NCI-H82 (cell line): ENCODE measurements at places on chromosomes 12 and 14.

- DNase-seq, result no peak
Measured at GRCh38 chr12:93336291-93336741, 41.4 kb upstream of the NUDT4 start.

- DNase-seq, result no peak
Measured at GRCh38 chr14:73661872-73662271, 17.1 kb downstream of the DNAL1 start.

- DNase-seq, result no peak
Measured at GRCh38 chr12:89424389-89424788, 72.1 kb upstream of the DUSP6 start.

- peak; percentile 67 for DNase-seq
Measured at GRCh38 chr12:12717586-12718380, 615 bp downstream of the CDKN1B start.

DNA sequence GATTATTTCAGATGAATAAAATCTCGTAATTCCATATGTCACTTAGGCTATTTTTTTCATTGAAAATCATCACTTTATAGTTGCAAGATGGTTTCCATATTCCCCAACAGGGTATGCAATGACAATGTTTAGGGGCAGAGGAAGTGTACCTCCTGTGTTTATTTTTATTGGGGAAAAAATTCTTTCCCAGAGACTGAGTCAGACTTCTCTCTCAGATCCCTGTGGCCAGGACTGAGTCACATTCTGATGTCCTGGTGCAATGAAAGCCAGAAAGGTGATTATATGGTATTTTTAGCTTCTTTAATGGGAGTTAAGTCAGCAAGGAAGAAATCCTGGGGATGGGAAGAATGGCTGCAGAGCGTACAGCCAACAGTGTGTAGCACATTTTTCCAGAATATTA is 196.9 kb upstream of the ALG10 start:
- DNase-seq, result no peak

DNA sequence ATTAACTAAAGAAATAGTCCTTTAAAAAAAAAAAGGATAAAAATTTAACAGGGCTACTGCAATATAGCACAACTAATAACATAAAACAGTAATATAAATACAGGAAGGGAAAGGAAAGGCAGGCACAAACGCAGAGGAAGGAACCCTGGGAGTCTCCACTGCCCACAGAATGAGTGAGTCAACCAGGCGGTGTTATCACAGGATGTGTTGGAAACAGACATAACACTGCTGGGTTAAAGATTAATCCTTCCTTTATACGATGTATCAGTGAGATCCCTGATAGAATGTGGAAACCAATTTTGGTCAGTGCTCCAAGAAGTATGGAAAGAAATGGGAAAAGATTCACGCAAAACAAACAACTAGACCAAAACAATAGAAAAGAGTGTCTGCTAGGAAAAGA is 47.9 kb downstream of the FGD6 start:
- no peak for DNase-seq

DNA sequence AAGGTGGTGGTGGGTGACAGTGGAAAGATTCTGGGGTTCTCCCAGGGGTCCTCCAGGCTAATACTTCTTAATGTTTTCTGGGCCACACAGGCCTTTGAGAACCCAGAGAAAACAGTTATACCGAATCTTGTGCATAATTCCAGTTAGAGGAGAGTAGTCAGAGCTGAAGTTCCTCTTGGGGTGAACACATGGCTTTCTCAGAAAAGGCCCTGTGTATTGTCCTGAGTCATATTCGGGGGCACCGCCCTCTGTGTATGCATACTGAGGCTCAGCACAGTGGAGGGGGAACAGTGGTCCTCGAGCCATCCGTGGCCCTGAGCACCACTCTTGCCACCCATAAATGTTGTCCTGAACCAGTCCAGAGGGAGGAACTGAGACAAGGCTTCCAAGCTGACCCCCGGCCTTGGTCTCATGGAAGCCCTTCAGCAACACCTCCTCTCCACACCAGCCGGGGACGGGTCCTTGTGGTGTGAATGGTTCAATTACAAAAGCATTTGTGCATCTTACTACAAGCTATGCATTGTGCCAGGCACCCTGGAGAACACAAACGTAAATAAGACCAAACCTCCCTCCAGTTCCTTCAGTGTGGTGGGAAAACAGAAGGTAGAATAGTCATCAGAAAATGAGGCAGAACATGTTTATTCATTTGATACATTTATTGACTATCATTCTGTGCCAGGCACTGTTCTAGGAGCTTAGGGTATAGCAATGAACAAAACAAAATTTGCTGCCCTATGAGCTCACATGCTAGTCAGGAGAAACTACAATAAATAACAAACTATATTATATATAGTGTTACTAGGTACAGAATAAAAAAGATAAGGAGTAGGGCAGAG is 9.9 kb downstream of the DHRS2 start:
- no peak for DNase-seq

GRCh38 chr14:77316872-77317301 is 3.8 kb downstream of the POMT2 start:
- no peak for DNase-seq

DNA sequence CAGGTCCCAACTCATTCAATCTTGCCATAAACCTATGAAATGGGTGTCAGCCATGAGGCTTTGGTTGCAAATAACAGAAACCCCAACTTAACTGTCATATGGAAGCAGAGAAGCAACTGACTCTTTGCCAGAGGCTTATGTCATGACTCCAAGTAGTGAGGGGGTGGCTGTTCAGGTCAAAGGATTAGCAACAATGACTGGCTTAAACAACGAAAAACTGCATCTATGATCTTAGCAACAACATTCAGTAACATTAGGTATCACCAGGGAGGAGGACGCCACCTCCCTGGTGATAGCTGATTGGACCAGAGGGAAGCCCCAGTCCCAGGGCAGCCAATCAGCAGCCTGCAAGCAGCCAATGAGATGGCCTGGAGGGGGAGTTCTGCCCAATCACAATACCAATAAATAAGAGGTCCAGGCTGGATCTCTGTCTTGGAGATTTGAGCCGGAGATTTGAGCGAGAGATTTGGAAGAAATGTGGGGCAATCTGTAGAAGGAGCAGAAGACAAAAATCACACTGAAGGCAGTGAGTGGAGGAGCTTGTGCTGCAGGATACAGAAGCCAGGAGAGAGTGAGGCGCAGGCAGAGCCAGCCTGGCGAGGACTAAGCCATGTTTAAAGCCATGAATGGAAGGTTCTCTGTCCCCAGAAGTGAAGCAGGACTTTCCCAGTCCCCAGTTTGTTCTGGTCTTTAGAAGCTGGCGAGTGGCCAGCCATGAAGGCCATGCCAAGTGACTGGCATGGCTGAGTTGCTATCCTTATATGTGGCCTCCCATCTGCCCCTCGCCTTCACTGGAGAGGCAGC is 93.3 kb downstream of the CALM1 start:
- DNase-seq, result peak; percentile 6

DNA sequence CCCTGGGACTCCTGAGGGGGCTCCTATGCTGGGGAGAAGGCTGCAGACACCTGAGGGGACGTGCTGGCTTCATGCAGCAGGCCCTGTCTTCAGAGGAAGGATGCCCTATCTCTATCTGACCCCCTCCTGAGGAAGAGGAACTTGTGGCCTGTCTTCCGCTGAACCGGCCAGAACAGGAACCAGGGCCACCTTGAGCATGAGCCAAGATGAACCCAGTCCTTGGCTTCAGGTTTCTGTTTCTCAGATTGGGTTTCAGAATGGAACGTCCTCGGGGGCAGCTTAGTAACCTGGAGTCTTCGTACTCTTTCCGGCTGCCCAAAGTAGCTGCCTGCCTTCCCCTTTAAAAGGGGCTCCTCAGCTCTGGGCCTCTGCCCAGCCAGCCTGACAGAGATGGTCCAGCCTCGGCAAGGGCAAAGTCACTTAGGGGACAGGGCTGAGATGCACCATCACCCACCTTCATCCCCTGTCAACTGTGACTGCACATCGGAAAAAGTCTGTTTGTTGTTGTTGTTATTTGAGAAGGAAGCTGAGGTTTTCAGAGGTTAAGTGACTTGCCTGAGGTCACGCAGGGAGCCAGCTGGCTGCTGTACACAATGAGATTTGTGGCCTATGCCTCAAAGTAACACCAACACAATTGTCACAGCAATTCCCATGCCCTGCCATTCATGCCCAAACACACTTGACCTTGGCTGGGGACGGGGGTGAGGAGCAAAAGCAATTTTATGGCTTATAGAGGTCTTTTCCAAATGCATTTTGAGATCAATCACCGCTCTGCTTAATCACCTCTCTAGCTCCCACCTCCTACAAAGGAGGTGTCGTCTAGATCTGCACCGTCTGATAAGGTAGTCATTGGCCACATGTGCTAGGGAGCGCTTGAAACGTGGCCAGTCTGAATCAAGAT is 13.4 kb downstream of the ASB2 start:
- peak; percentile 58 for DNase-seq

DNA sequence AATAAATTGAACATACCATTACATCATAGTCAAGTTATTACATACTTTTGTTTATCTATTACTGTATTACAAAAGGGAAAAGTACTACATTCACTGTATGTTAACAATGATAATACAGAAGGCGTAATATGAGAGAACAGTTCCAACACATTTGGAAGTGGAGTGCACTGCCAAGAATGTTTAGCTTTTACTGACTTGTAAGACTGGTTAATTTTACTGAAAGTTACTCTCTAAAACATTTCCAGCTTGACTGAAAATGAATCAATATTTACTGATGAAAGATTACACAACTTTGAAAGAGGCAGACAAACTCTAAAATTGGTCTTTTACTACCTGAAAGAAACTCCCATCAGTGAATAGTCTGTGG is 728.5 kb downstream of the FSCB start:
- DNase-seq, result no peak

DNA sequence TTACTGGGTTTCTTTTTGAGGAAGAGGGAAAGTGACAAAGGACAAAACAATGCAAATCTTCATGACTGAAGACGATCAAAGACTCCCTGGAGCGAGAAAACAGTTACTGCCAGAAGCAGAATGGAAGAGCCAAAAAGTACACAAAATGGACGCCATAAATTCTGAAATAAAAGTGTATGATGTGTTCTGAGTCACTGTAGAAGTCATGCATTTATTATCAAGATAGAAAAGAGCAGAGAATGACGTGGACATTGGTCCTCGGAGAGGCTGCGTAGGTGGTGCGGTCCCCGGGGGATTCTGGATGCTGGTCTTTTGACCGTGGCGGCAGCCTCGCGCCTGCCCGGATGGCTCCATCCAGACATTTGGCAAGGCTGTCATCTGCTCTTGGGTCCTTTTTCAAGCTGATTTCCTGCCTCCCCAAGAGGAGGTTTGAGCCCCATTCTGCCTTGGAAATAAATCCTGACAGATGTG is 52.8 kb downstream of the C14orf132 start:
- no peak for DNase-seq

GRCh38 chr14:55073856-55074255 is 22.4 kb downstream of the MAPK1IP1L start:
- no peak for DNase-seq

GRCh38 chr12:123743002-123743401 is 19.1 kb upstream of the DNAH10 start:
- no peak for DNase-seq

- peak; percentile 36 for DNase-seq
Measured at GRCh38 chr14:77022236-77022852, 6.2 kb downstream of the IRF2BPL start.

DNA sequence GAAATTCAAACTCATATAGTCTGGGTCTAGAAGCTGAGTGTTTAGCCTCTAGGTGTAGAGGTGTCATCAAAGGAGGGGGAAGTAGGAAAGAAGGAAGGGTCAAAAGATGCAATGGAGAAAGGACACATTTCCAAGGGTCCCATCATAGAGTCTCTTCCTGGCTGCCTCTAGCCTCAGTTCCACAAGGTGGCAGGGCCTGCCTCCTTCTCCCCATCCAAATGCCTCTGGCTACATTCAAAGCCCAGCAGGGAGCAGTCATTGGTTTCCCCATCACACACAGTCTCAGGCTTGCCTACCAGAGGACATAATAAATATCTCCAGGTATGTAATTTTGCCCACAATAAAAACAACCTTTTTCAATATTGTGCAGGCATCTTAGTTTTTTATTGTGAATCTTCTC is 2.1 kb upstream of the CCT2 start:
- DNase-seq, result peak; percentile 44

GRCh38 chr14:93944348-93945069 is 17.4 kb downstream of the FAM181A start:
- peak; percentile 20 for DNase-seq

DNA sequence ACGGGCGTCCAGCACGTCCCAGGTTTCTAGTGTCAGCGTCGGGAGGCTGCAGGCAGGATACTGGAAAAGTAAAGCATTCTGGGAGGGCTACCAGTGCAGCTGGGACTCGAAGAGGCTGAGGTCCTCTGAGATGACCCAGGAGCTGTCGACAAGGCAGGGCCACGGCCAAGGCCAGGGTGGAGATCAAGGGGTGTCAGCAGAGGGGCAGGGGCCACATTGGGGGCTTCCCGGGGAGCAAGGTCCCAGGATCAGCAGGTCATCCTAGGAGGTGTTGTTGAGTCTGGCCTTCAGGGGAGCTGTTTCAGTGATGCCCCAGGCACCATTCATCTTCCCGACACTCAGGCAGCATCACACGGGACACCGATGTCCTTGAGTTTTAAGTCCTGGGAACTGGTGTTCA is 377.8 kb upstream of the SFSWAP start:
- no peak for DNase-seq

DNA sequence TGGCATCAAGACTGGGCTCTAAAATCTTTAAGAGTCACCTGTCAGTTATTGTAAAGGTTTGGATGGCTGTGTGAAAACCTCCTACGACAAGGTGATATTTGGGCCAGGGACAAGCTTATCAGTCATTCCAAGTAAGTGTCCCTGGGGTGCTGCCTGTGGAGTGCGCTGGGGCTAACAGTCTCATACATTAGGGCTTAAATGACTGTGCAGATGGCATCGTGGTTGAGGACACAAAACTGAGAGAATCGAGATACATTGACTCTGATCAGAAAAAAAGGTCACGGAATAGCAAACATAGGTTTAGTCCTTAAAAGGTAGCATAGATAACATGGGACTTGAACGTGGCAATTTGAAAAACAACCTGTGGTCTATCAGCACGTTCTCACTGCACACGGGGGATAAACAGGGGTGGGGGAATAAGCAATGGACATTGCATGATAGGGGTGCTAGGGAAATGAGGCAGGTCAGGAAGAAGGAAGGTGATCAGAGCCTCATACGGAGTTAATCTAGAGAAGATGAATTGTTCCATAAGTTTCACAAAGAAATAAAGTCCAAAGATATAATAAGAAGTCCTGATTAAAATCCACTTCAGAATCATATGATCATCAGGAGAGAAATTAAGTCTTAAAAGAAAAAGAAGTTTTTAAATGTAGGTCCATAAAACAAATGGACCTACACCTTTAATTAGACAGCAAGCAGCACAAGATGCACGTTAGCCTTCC is 100.3 kb downstream of the DAD1 start:
- DNase-seq, result no peak

GRCh38 chr12:48286665-48287064 is 64.1 kb downstream of the ZNF641 start:
- peak; percentile 46 for DNase-seq
